A673 (cell line): ENCODE measurements at places on chromosomes 13 and 19. TPM values are rescaled to one million over a fixed set of nuclear protein-coding genes. Genes with fewer than 3 reads are reported as not detected.

Gene SIGLECL1
- total RNA-seq = not detected in 2 replicates

Gene KDELR1
- 197 and 200 TPM in 2 replicates for total RNA-seq

Gene TPTE2
- 27.5 and 29.2 TPM in 2 replicates for total RNA-seq

Gene ASPDH
- total RNA-seq = 0.45 TPM in 1 of 2 replicates, not detected in the other

Gene CGB2
- total RNA-seq = not detected in 2 replicates

Gene OSCAR
- 0.47 and 0.61 TPM in 2 replicates for total RNA-seq

Gene PLVAP
- 0.24 TPM in 1 of 2 replicates, not detected in the other for total RNA-seq

Gene ZNF837
- total RNA-seq = 1.3 and 1.8 TPM in 2 replicates

Gene PDS5B
- total RNA-seq = 94.7 and 95.5 TPM in 2 replicates

Gene KRTDAP
- total RNA-seq = not detected in 2 replicates
